Left colon (tissue), 2 donors: ENCODE measurements at places on chromosomes 1 and 21. TPM values are rescaled to one million over a fixed set of nuclear protein-coding genes. Genes with fewer than 3 reads are reported as not detected.
A peak's percentile ranks its signal among the peaks of the same experiment; 100 is the strongest.

The CD1B gene
- not detected for total RNA-seq

The ELF3 gene
- total RNA-seq, result 1,089 TPM

The RNU1-1 gene
- total RNA-seq, result 3,977 TPM

The TSTD1 gene
- total RNA-seq, result 120 TPM

The CD84 gene
- 6.2 TPM for total RNA-seq

The ARHGEF11 gene
- total RNA-seq, result 42.1 TPM

The HUNK gene
- total RNA-seq, result 9.0 TPM

The LAMTOR5 gene
- 117 TPM for total RNA-seq

The AMIGO1 gene
- 3.8 TPM for total RNA-seq

The NBPF4 gene
- total RNA-seq, result 0.53 TPM

The FRRS1 gene
- 22.9 TPM for total RNA-seq

DNA sequence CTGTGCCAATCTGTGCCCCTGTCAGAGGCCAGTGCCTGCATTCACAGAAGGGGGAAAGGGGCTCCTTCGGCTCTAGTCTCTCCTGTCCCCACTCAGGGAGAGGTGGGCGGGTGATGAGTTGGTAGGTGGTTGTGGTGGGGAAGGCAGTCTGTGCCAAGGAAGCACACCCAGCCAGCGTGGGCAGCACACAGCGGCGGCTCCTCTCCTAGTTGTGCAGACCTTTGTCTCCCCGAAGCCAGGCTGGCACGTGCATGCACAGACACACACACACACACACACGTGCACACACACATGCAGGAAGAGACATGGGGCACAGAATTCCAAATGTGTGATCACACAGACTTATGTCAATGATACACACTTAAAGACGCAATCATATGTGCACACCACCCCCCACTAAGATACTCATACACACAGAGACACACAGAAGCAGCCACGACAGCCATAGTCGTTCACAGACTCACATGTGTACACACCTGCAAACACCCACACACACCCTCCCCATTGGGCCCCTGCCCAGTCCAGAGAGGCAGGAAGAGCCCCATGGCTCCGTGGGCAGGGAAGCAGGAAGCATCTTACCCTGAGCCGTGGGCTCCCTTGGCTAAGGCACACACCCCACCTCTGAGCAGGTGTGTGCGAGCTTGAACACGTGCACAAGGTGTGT, 16.4 kb downstream of the RIMS3 start:
- DNase-seq, result peak; percentile 55

GRCh38 chr1:206757524-206758266, 12.9 kb upstream of the IL19 start:
- no peak for DNase-seq

DNA sequence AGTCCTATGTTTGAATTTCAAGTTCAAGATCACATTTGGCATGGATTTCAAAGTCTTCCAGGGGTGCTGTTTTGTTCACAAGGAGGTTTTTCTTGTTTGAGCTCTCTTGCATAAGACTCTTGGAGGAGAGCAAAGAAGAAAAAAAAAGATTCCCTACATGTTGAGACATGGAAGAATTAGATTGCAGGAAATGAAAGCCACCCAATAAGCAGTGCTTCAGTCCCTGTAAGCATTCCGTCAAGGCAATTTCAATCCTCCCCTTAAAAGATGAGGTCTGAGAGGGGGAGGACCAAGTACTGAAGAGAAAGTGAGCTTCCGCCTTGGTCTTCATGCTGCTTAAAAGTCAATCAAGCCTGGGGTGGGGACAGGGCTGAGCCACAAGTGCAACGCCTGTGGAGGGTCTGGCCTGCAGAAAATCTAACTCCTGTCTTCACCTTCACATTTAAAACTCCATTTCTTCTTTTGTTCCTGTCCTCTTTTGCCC, 50.2 kb downstream of the LPAR3 start:
- no peak for DNase-seq

DNA sequence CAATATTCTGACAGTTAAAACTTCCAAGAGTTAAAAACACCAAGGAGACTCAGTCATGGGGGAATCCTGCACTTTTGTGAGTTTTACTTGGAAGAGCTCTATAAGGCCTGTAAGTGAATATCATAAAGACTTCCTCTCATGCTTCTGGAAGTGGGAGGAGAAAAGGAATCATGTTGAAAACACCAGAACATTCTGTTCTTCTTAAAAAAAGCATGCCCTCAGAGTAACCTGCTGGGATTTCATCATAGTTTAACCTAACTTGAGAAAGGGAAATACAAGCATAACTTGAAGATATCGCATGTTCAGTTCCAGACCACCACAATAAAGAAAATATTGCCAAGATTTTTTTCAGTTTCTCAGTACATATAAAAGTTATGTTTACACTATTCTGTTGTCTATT, 51.9 kb downstream of the COL11A1 start:
- DNase-seq, result no peak

DNA sequence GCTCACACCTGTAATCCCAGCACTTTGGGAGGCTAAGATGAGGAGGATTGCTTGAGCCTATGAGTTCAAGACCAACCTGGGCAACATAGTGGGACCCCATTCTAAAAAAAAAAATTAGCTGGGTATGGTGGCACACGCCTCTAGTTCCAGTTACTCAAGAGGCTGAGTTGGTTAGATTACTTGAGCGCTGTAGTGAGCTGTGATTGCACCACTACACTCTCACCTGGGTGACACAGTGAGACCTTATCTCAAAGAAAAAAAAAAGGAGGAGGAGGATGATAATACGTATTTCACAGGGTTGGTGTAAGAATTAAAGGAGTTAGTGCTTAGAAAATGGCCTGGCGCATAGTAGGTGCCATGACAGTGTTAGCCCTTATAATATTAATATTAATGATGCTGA, 144.1 kb downstream of the PLXNA2 start:
- no peak for DNase-seq

GRCh38 chr1:162885265-162885664, 24.3 kb upstream of the CCDC190 start:
- no peak for DNase-seq

DNA sequence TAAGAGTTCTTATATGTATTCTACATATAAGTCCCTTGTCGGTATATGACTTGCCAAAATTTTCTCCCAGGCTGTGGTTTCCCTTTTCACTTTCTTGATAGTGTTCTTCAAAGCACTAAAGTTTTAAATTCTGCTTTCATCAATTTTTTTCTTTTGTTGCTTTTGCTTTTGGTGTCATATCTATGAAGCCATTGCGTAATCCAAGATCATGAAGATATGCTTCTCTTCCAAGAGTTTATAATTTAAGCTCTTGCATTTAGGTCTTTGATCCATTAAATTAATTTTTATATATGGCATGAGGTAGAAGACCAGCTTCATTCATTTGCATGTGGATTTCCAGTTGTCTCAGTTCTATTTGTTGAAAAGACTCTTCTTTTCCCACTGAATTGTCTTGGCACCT, 22.2 kb downstream of the DESI2 start:
- no peak for DNase-seq

DNA sequence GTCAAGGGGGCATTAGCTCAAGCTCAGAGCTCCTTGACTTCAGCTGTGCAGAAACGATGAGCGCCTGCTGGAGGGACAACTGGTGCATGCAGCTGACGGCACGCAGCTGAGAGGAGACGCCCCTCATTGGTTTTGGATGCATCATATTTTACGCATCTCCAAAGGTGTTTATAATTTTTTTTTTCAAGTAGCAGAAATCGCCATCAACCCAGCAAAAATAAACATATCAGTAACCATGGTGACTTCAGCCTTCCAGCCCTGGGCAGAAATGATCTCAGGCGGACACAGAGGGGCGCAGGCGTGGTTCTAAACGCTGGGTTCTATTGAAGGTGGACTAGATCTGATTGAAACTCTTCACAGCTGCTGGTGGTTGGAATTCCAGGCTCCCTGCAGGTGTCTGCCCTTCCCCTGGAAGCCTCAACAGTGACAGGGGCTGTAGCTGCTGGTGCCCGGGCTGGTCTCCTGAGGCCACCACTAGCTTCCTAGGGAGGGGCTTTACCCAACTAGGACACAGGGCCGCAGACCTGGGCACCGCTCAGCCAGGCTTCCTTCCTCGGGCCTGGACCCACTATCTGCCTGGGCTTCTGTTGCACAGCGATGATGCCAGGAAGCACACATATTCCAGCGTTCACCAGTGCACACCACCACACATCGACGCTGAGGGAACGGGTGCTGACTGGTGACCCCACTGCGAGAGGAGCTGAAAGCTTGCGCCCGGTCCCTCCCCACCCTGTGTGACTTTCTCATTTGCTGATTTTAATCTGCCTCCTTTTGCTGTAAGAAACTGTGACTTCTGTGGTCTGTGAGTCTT, 63.7 kb upstream of the ABCG1 start:
- no peak for DNase-seq

DNA sequence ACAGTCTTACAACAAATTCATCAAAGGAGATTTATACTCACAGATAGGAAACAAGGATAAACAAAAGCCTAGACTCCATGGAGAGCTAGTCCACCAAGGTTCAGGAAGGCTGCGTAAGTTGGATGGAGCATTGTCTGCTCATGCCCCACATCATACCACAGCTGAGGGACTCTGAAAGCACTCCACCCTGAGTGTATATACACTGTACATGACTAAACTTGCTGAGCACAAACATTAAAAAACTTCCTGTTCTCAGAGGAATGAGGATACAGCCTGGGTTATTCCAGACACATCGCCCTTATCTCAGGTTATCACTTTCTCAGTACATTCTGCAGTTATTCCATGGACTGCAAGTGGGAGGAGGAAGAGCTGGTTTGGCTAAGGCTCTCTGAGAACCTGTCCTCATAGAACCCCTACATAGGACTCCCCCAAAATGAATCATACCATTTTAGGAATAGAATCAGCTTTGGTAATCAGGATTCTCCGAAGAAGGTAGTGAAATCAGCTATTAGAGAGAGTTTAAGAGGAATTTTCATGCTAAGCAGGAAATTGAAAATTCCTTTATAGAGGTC, 58.0 kb upstream of the PRMT6 start:
- no peak for DNase-seq

- DNase-seq, result peak; percentile 62
Measured at GRCh38 chr1:155977690-155978324, 540 bp downstream of the ARHGEF2 start.

GRCh38 chr1:32967888-32968568, 3.4 kb upstream of the RNF19B start:
- DNase-seq, result no peak
